ENCODE measurements at places on chromosomes 13 and 19.
A peak's percentile ranks its signal among the peaks of the same experiment; 100 is the strongest.

DNA sequence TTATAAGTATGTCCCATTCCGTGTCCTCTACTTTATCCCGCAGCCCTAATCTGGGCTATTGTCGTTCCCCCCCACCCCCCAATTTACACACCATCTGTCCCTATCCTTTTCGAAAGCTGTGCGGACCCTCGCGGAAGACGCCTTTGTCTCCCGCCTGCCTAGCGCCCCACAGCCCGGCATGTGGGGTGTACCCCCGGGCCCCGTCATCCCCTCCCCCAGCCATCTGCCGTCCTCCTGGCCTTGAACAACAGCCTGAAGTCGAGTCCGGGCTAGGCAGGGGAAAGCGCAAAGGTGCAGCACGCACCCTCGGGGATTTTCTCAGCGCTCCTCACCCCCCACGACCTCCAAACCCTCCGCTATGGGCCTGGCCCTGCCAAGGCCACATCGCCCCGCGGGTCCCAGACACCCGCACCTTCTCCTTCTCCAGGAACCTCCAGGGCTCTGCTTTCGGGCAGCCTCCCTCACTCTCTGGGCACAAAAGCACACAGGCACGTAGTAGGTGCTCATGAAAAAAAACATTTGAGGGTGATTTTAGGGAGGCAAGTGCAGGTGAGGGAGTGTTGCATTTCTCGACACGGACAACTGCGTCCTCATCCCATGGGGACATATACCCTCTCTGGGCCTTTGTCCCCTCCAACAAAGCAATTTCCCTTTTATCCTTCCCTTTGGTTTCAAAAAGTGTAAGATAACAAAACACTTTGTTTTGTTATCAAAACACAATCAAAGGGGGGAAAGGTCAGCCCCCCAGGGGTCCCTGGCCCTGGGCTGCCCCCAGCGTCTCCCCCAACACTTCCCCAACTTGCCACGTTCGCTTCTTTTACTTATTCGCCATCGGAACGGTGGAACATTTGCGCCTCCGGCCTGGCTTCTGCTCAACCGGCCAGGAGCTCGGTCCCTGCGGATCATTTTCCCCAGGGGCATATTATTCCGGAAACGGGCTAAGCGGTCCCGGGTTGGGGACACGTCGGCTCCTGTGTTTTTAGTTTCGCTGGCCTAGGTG is 16.4 kb downstream of the CCDC124 start:
- DNase-seq = no peak

- DNase-seq = no peak
Observed at GRCh38 chr13:110200276-110200870, 106.6 kb downstream of the COL4A1 start.

DNA sequence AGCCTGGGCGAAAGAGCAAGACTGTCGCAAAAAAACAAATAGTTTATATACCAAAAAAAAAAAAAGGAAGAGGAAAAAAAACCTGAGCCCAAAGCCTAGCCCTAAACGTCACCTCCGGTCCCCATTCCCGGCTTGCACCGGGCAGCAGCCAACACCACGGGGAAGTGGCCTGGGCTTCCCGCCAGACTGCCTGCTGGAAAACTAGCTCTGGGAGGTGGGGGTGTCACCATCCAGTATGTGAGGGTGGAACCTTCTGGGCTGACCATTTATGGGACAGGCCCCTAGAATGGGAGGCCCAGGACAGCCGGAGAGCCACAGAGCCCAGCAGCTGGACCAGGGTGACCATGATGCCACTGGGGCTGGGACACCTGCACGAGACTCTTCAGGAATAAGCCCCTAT is 37.3 kb downstream of the IL12RB1 start:
- DNase-seq = no peak

DNA sequence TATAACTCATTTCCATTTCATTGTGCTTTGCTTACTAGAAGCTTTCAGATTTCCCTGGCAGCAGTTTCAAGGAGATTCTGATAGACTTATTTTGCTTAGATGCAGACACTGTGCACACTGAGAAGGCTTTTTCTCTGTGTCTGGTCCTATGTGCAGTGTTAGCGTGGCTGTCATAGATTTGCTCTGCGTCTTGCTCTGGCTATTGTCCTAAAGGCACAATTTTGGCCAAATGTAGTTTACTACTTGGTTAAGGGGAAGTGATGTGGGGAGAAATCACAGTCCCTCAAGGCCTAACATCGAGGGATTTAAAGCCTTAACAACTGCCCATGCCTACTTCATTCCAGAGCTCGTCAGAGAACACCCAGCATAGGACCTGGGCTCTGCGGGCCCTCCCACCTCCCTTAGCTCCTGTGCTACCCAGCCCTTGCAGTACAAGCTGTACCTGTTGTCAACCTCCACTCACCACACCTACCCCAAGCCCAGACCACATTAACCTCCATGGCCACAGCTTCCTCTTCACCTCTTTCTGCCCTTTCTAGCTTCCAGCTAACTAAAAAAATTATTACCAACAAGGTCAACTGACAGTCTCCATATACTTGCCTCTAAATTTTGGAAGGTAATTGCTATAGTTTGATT is 38.9 kb upstream of the KATNAL1 start:
- no peak for DNase-seq

- no peak for DNase-seq
Observed at GRCh38 chr19:7993560-7993959, 11.9 kb downstream of the ELAVL1 start.

GRCh38 chr13:110575322-110576069 is 14.0 kb upstream of the RAB20 start:
- no peak for DNase-seq

- DNase-seq = peak; percentile 83
Observed at GRCh38 chr19:49506575-49507105, 5.8 kb upstream of the FCGRT start.

DNA sequence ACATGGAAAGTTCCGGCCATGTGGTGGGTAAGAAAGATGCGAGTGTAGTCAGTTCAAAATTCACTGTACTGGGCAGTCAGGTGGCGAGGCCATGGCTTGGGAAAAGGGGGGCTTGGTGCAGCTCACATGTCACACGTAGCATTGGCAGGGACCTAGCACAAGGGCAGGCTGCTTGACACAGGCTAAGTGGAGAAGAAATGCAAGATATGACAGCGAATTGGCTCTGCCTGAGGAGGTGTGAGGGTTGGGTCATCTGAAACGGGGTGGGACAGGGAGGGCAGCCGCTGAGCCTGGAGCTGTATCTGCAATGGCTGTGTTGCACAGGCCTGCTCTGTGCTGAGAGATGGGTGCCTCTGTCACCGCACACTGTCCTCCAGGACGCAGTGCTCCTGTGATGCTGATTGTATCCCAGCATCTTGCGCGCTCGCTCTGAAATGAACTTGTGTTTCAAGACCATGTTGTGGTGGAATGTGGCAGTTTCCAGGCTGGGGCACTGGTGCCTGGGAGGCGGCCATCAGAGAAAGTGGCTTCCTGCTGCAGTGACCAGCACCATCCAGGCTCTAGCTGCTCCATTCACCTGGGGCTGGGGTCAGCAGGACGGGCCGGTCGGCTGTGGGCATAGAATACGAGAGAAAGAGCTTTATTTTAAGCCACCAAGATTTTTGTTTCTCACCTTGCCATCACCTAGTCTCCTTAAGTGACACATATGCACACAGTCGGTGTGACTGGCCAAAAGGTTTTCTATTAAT is 70.3 kb downstream of the TEX29 start:
- no peak for DNase-seq
